ENCODE measurements at places on chromosomes 2 and 18.

DNA sequence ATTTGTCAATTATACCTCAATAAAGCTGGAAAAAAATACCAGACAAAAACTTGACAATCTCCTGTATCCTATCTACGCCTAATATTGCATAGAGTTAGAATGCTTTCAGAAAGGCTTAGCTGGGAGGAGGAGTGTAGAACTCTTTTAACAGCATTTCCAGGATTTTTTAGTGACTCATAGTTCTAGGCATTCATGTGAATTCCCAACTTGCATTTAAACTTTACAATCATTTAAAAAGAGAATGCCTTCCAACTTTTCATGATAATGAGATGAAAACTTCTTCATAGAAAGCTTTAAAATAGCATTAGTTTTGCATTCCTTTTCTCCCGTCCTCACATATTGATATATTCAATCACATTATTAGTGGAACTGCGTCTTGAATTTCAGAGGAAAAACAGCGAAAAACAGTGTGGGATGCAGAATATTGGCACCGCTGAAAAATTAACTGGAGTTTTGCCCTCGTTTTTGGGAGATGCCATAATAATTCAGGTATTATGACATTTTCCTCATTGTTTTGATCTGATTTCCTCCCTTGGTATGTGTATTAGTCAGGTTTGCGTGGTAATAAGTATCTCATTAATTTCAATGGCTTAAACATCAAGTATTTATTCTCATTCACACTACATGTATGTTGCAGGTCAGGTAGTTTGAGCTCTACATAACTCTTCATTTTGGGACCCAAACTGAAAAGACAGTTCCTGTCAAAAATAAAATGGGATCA, 293.2 kb upstream of the FIGN start:
- DNase-seq = no peak

GRCh38 chr2:70519453-70519852, 34.2 kb downstream of the TGFA start:
- no peak for DNase-seq

- no peak for DNase-seq
Observed at GRCh38 chr2:68675470-68675869, 32.1 kb downstream of the PROKR1 start.

- no peak for DNase-seq
Observed at GRCh38 chr2:101190747-101191516, 39.8 kb upstream of the TBC1D8 start.

DNA sequence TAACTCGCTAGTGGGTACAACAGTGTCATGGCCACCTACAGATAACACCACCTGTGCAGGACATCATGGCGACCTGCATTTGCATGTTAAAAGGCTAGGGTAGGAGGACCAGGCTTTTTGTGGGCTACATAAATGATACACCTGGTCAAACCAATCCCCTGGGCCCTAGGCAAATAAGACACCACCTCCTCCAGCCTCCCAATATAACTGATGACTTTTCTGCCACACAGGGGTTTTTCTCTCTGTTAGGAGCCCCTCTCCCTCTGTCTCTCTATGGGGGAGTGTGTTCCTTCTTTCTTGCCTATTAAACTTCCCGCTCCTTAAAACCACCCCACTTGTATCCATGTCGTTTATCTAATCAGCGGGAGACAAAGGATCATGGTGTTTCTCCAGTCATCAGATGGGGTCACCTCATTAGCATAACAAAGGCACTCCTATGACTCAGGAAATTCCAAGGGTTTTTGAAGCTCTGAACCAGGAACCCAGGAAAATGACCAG, 10.8 kb upstream of the BUB1 start:
- DNase-seq = no peak
